ENCODE measurements at places on chromosomes 2 and 18.

DNA sequence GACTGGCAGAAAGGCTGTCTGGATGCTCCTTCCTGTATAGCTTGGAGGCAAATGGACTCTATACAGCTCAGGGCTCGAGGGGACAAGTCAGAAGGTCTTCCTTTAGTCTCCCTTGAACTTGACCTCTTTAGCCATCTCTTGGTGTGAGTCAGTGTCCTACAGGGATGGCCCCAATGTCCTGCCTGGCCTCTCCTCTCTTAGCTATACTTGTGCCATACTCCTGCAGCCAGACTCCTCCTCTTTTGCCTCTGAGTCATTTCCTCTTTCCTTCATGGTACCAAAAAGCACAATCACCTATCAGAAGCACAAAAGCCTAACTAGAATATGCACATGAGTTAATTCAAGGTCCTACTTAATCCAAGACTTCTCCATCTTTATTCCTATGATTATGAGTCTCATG, 112.7 kb downstream of the XRCC5 start:
- DNase-seq, result no peak

- no peak for DNase-seq
These were observed 25.1 kb downstream of the BMP10 start for GRCh38 chr2:68846091-68846490.

- peak; percentile 38 for DNase-seq
These were observed 219.9 kb downstream of the PIK3C3 start for GRCh38 chr18:42174909-42175308.

- no peak for DNase-seq
These were observed 82.7 kb downstream of the MALT1 start for GRCh38 chr18:58753976-58754375.

DNA sequence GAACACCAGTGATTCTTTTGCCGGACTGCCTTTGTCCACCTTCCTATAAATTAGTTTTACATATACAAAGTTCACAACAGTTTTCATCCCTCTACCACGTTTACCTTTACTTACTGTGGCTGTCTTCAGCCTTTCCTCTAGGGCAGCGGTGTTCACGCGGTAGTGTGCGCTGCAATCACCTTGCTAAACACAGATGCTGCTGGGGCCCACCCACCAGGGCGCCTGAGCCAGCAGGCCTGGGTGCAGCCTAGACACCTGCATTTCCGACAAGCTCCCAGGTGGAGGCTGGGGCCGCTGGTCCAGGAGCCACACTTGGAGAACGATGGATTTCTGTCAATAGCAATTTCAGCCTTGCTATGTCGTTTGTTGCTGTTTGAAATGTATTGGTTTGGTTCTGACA, 83.1 kb downstream of the NDUFA10 start:
- DNase-seq, result no peak

Measured in left renal cortex interstitium (tissue), 4 donors.